ENCODE measurements at places on chromosomes 5 and 9.
A peak's percentile ranks its signal among the peaks of the same experiment; 100 is the strongest.

DNA sequence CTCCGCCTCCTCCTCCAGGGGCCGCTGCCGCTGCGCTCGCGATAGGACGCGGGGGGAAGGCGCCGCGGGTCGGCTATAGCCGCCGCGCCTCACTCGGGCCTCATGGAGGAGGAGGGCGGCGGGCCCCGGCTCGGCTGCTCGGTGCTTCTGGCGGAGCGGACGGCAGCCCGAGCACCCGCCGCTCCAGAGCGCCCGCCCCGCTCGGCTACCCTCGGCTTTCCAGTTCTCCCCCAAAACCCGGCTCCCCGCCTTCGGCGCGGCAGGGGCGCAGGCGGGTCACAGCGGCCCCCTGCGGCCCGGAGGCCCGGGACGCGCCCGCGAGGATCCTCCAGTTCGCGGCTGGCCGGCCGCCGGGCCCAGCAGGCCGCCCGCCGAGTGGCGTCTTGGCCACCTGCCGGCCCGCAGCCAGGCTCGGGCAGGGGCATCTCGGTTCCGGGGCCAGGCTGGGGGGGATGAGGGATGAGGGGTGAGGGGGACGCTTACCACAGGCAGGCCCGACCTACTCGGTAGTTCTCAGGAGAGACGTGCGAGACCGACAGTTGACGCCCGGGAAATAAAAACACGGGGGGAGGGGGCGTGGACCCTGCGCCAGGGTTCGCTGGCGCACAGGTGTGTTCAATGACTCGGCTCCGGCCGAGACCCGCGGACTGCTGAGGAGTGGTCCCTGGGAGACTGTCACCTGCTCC lies at the start of gene PAIP1:
PAIP1 (minus strand) TSS at position 221 of the 686 bp plus-strand sequence. CDS start 231 bp downstream, outside the sequence.
- DNase-seq: peak; percentile 80

DNA sequence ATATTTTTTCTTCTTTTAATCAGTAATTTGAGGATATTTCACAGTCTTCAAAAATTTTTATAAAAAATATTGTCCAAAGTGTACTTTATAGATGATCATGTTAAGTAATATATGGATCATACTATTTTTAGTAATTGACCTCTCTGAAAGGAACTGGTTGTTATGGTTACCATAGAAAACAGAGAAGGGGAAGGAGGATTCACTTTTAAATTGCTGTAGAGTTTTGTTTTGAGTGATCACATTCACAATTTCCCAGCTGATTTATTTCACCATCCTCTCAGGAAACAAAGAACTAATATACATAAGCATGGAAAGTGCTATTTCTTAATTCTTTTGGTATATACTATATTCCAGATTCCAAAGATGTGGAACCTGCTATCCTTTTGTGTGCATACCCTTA lies 56.5 kb upstream of the NREP start:
- DNase-seq: no peak

GRCh38 chr5:1722877-1723276 lies 76.8 kb downstream of the MRPL36 start:
- no peak for DNase-seq

GRCh38 chr5:149380466-149381121 lies 1.5 kb upstream of the IL17B start:
- no peak for DNase-seq

GRCh38 chr9:90921104-90921503 lies 119.5 kb downstream of the SYK start:
- DNase-seq: no peak

DNA sequence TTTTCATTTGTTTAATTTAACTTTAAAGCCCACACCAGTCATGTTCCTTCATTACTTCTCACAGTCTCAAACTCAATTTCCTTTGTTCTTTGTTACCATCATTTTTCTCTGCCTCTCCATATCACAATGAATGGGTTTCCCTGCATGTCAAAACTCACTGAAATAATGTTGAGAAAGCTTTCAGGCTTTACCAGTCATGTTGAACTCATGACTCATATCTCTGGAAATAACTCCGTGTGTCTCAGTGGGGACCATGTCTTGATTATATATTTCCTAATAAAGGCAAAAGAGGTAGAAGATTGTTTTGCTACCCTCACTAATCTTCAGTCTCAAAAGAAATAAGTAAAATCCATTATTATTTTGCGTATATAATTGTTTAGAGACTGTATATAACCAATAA lies 231.2 kb downstream of the CHSY3 start:
- DNase-seq: peak; percentile 29

DNA sequence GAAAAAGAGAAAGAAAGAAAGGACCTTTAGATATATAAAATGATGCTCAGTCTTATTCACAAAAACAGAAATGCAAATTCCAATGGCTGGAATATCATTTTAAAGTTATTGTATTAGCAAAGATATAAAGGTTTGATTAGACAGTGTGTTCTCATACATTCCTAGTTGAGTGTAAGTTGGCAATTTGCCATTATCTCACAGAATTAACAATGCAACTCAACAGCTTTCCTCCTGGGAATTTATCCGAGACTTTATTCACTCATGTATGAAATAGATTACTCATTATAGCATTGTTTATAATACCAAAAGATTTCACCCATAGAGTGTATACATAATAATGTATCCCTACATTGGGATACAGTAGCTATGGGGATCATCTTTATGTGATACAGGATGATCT lies 27.1 kb upstream of the MLLT3 start:
- DNase-seq: no peak

DNA sequence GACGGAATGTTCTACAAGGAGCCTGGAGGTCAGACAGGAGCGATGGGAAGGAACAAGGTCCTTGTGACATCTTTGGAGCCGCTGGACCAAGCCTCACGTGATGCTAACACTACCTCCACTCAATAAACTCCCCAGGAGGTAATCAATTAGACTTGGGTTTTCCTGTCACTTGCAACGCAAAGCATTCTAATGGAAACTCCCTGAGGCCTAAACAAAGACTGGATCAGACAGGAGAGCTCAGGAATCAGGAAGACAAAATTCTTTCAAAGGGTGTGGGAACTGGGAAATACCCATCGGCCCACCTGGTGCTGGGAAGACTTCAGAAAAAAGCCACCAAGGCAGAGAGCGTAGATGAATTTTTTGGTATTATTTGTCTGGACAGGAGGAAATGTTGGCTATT lies 22.3 kb upstream of the UNC5A start:
- no peak for DNase-seq

- no peak for DNase-seq
Measured at GRCh38 chr5:78433972-78434371, 73.6 kb downstream of the SCAMP1 start.

DNA sequence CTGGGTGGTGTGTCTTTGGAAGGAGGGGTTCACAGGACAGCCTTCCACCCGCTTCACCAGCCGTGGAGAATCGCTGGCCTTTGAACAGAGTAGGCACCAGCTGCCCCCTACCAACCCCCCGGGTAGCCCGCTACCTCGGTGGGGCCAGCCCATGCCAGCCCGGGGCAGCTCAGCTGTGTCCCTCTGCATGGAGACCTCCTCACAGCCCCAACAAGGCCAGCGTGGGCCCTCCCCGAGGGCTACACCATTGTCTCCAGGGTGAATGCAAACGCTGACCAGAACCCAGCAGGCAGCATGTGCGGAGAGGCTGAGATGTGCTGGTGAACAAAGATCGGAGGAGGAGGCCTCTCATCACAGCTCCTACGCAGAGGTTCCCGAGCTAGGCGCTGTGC lies 51.9 kb downstream of the LMX1B start:
- DNase-seq: no peak

GRCh38 chr5:12119657-12120056 lies 215.4 kb upstream of the CTNND2 start:
- DNase-seq: no peak

DNA sequence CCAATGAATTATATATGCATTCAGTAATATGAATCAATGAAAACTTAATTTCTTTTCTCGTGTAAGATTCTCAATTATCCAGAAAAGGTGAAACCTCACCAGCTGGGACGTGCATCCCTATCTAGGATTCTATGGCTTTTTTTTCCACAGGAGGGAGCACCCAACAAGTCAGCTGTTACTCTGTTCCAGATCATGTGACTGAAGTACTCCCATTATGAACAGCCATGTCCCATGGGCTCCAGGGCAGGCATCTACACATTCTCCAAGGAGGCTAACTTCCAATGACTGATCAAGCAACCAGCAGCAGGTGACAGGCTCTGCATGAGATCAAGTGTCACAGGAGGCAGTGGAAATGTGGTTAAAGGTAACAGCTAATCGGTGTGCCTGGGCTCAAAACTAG lies 118.8 kb downstream of the ELAVL2 start:
- DNase-seq: no peak

GRCh38 chr5:141560725-141561483 lies 57.9 kb downstream of the DIAPH1 start:
- DNase-seq: peak; percentile 86

GRCh38 chr5:99187611-99188010 lies 258.8 kb upstream of the CHD1 start:
- DNase-seq: no peak

- DNase-seq: no peak
Measured at GRCh38 chr9:89837162-89837933, 232.5 kb downstream of the GADD45G start.

GRCh38 chr5:132020568-132021339 lies 9.3 kb upstream of the ACSL6 start:
- no peak for DNase-seq

DNA sequence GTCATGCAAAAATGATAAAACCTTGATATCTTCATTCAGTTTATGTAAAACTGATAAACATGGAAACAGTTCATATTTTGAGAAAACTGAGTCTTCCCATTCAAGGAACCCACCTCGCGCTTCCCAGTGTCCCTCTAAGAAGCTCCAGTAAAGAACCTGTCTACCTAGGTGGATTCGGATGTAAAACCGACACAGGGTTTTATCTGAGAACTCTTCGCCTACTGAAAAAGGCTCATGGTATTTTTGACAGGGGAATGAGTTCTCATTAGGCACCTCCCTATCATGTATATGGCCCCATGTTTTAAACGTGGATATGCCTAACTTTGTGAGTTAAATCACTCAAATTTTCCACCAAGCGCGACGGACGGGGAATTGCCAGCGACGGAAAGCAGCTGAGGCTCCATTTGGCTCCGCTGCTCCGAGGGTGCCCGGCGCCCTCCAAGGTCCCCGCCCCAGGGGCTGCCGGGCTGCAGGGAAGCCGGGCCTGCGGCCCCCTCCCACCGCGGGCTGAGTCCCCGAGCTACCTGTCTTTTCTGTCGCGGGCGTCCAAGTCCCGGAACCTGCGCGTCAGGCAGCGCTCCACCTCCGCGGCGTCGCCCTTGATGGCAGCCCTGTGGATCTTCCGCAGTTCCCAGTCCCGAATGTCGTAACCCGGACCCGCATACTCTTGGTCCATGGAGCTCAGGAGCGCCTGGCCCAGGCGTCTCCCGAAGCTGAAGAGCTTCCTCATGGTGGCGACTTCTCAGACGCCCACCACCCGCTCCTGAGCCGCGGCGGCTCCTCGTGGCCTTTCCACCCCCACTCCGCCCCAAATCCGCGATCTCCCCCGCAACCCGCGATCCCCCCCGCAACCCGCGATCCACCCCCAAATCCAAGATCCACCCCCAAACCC lies 594 bp downstream of the ANKRD18A start:
- DNase-seq: no peak

DNA sequence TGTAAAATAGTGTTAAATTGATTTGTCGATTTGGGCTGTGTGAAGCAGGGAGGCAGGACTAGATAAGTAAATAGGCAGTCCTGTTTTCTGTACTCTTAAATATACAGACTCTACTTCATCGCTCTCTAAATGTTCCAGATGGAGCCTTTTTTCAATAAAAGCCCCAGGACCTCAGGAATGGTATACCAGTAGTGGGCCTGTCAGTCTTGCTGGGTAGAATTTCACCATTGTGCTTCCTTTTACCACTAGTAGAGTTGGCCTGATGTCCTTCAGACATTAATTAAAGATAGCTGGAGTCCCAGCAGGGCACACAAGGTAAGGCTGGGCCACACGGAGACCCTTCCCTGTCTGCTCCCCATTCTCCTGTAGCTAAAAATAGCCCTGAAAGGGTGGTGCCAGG lies 6.0 kb downstream of the SNX18 start:
- DNase-seq: no peak
